Stimulated activated CD4-positive, alpha-beta T cell treated with anti-CD3 and anti-CD28 coated beads, Interleukin-15, amount 100 ng/mL, for 48 hours (primary cell): ENCODE measurements at places on chromosomes 3 and 15.

GRCh38 chr3:35946854-35947515 is 307.7 kb downstream of the ARPP21 start:
- no peak for DNase-seq

GRCh38 chr15:85872125-85872524 is 77.4 kb upstream of the KLHL25 start:
- no peak for DNase-seq

DNA sequence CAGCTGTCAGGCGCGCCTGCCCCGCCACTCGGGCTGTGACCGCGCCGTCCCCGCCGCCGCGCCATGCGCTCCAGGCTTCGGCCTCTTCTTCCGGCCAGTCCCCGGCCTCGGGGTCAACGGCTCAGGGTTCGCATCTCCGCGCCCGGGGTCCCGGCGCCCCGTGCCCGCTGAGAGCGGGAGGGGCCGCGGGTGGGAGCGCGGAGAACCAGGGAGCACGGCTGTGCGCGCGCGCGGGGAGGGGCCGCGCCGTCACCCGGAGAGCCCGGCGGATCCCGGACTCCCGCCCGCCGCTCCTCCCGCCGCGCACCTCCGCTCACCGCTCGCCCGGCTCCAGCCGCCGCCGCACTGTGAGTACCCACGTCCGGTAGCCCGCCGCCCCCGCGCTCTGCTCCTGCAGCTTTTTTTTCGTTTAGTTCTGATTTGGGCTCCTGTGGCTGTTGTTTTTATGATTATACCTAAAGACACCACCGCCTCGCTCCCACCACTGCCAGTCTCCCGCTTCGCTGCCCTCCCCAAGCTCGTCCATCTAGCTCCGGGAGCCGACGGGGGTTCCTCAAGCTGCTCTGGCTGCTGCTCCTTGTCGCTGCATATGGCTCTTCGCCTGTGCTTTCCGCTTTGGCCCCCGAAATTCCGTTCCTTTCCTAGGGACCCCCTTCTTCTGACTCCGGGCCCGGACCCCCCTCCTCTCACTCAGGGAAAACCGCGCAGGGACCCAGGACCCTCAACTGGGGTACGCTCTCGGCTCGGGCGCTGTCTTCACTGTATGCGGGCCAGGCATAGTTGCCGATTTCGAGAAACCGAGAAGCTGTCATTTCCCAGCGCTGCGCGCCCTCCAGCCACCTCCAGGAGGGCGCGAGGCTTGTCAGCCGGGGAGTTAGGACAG is 1.8 kb upstream of the SKOR1 start:
- DNase-seq = no peak

GRCh38 chr3:147404000-147404799 is 2.1 kb downstream of the ZIC4 start:
- no peak for DNase-seq
